Stimulated activated CD4-positive, alpha-beta T cell treated with anti-CD3 and anti-CD28 coated beads, Interleukin-1b, Interleukin-23, amount 100 ng/mL, for 1 hour (primary cell): ENCODE measurements at places on chromosomes 2 and 18.

DNA sequence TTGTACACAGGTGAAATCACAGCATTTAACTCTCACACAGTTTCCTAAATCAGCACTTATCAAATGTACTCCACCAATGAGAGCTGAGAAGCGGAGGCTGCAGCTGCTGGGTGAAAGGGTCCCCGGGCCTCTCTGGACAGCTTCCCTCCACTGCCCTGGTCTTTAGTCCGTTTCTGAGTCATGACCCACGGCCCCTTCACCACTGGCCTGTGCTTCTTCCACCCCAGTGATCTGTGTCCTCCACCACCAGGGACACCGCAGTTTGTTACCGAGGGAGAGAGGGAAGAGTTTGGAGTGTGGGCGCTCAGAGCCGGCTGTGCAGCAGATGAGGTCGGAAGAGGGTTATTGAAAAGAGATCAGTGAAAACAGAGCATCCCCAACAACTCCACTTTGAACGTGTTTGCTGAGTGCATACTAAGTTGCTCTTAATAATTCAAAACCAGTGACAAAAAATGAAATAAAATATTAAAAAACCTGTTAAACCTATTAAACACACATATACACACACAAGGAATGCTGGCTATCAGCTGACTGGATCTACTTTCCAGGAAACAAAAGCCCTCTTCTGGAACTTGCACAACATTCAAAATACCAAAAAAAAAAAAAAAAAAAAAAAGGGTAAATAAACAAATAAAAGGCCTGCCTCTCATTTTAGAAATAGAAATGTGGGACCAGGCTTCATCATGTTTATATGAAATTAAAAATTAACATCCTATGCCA lies 54.1 kb downstream of the PXDN start:
- no peak for DNase-seq

DNA sequence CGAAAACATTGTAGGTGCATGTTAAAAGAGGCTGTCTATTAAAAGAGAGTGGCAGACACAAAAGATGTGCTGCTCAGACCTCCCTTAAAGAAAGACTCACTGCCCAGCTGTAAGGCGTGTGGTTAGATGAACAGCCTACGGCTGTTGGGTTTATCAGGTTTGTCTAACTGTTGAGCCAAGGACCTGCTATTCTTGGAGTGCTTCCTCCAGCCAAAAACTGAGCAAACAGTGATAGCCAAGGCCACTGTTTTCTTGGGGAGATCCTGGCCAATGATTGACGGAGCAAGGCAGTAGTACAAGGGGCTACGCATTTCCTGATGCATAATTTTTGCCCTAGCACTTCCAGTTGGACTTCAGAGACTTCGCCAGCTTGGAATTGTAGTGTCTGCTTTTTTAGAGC lies 1.4 kb upstream of the RAB3GAP1 start:
- DNase-seq = no peak

- no peak for DNase-seq
Measured at GRCh38 chr2:239946864-239947728, 78.0 kb downstream of the NDUFA10 start.

DNA sequence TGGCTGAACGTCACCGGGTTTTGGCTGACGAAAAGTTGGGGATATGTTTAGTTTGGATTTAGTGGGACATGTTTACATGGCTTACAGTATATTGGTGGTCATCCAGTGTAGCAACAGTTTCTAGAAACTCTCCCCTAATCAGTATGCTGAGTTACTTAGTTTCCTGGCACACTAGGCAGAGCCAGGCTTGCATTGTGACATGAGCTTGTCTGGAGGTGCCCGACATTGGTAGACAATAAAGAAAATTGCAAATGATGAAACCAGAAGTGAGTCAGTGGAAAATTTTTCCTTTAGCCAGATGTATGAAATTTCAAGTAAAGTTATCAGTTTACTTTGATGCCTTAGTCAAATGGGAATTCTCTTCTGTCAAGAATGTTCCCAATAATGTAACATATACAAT lies 276.1 kb downstream of the RDH14 start:
- DNase-seq = no peak

- DNase-seq = no peak
Measured at GRCh38 chr2:33312355-33312754, 164.1 kb upstream of the RASGRP3 start.

GRCh38 chr2:98346311-98347236 lies at the start of gene CNGA3:
Gene CNGA3 (plus strand): TSS chr2:98346456. CDS start chr2:98369976, 23,520 bp downstream.
- DNase-seq = no peak

DNA sequence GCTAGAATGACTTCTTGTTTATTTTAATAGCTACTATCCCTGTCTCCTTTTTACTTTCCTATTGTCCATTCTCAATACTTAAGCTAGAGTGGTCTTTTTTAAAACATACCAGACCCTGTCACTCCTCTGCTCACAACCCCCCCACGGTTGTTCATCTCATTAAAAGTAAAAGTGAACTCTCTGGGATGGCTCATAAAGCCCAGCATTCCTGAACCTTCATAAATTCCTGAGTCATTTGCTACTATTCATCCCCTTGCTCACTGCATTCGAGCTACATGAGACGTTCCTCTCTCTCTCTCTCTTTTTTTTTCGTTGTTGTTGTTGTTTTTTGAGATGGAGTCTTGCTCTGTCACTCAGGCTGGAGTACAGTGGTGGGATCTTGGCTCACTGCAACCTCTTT lies 148.7 kb upstream of the DSEL start:
- no peak for DNase-seq
